ENCODE measurements at places on chromosomes 2 and 18.

DNA sequence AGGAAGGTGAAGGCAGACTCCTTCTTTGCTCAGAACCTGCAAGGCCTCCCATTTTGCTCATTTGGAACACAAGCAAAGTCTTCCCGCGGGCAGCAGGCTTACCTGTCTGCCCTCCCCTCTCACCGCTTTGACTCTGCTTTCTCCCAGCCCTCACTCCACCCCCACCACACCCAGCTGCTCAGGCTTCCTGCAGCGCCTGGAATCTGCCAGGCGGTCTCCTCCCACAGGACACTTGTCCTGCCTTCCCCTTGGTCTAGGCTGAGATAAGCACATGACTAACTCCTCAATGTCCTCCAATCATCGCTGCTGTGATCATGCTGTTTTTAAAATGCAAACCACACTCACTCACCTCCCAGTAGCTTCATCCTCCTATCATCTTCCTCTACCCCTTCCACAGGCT, 430.0 kb downstream of the ZNF516 start:
- no peak for DNase-seq

GRCh38 chr2:153963256-153963655, 91.5 kb downstream of the GALNT13 start:
- DNase-seq: no peak

GRCh38 chr2:127638361-127639110, 7.4 kb upstream of the GPR17 start:
- DNase-seq: no peak

DNA sequence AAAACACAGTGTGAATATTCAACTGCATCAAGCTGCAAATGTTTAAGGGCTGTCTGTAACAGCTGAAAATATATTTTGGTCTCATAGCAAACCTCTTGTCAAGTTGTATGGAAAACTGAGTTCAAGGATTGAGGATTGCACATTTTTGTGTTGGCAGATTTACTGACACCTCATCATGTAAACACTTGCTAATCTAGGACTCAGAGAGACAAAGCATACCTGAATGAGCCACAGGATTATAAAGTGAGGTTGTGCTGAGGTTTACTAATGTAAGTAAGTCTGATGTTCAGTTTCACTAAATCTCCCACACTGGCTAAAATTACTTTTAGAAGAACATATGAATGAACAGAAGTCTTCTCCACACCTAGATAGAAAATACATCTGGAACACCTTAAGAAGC, 1993.1 kb upstream of the CELF4 start:
- DNase-seq: no peak

GRCh38 chr2:204840504-204840903, 295.2 kb downstream of the PARD3B start:
- no peak for DNase-seq

Measured in COR-L47 (cell line).